Renal cortex interstitium (tissue), 15 donors: ENCODE measurements at places on chromosomes 2 and 18.
A peak's percentile ranks its signal among the peaks of the same experiment; 100 is the strongest.

DNA sequence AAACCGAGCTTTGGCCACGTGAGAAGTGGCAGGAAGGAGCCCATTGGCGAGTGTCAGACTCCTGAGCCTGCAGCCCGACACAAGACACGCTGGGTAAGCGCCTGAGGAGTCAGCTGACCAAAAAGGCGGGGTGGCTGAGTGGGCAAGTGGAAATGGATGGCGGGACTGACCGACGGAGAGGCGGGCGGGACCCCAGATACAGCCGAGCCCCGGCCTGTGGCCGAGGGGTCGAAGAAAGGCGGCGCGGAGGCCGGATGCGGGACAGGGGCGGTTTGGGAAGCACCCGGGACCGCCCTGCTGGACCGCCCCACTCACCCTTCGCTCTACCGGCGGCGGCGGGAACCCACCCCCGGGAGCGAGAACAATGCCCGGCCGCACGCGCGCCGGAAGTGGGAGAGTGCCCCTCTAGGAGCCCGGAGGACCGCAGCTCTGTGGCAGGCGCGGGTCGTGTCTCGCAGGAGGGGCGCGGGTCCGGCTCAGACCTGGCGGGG is 22.8 kb downstream of the ZSCAN30 start:
- DNase-seq: peak; percentile 72

DNA sequence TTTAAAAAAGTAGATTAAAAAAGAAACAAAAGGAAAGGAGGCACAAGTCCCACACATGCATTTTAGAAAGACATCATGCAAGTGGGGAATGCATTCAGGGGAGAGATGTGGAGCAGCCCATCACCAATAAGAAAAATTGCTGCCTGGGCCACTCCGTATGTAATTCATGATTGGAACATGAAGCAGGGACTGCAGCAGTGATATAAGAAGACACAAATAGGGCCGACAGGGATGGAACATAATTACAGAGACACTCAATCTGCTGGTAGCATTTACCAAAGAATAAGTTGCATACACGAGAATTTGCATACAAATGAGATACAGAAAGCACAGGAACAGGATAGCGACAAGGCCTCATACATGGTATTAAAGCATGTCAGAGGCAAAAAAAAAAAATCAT is 6.5 kb upstream of the AFF3 start:
- DNase-seq: no peak

DNA sequence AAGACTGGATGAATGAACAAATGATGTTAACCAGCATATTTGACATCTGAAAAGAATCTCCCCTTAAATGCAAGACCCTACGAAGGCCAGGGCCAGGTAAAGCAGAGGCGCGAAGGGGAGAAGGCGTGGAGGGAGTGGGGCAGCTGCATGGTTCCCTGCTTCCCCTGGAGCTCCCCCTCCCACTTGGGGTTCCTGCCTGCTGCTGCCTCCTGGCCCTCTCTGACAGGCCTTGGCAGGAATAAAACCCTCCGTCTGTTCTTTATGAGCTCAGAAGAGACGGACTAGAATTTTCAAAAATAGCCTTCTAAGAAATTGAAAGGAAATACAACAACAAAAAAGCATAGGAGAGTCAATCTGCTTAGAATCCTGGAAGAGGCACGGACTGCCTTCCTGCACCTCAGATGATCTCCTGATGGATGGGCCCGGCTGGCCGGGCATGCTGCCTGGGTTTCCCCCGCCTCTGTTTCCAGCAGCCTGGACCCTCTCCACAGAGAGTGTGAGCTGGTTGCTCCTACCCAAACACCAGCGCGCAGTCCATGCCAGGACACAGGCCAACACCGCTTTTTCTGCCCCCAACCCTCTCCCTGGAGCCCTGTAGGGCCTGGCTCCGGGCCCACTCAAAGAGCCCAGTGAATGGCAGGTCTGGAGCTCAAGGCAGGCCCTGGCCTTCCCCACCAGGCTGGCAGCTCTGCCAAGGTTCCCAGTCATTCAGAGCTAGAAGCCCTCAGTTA is 23.9 kb downstream of the CFAP65 start:
- DNase-seq: no peak

DNA sequence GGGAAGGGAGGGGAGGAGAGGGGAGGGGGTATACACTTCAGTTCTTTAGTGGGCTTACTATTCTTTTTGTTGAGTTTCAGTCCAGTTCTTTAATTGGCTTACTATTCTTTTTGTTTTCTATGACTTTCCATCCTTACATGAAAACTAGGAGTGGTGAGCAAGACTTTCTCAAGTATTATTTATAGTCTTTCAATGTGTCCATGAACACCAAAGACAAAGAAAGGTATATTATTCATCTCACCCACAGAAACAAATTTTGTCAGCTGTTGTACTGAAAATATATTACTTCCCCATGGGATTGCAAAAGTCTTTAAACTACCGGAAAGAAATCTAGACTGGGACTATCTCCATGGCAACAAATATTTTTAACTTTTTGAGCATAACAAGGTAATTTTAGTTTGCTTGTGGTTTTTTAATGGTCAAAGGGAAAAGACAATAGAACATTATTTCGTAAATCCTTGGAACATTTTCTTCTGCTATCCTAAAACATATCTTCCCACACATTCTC is 17.6 kb downstream of the ADAM17 start:
- no peak for DNase-seq

GRCh38 chr2:113137827-113138226 is 10.4 kb downstream of the IL1RN start:
- DNase-seq: no peak

DNA sequence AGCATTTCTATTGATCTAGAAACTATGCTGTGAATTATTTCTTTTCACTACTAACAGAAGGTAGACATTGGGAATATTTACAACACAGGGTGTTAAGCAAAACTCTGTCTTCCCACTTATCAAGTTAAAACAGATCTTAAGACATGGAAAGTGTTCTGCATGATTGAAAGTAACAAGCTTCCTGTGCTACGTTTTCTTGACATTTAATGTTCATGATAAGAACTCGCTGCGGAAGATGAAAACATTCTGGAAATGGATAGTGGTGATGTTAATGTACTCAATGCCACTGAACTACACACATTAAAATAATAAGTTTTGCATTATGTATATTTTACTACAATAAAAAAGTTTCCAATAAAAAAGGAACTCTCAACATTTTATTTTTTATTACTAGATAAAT is 74.4 kb upstream of the SCN7A start:
- DNase-seq: no peak

- DNase-seq: no peak
Measured at GRCh38 chr2:12658310-12658945, 58.3 kb upstream of the TRIB2 start.

DNA sequence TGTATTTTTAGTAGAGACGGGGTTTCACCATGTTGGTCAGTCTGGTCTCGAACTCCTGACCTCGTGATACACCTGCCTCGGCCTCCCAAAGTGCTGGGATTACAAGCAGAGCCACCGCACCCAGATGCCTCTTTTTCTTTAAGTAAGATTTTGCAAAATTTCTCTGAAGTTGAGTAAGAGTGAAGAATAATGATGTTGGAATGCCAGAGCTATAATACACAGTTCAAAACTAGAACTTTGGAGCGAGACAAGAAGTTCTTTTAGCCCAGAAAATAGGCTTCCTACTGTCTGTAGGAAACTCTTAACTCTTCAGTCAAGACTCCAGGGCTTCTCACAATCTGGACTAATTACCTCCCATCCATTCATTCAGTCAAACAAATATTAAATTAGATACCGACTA is 51.4 kb downstream of the MARCHF4 start:
- no peak for DNase-seq

DNA sequence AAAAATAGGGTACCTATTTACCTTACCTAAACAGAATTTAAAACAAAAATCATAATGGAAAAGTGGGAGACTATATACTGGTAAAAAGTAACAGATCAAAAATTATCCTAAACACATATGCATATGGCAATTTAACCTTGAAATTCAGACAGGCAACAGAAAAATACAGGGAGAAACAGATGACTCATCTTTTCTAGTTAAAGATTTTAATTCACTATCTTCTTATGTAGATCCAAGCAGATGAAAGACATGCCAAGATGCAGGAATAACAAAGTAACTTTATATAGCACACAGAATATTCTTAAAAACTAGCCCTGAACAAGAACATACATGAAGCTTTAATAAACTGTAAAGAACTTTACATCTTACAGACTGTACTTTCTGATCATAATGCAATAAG is 30.9 kb downstream of the PRPF40A start:
- no peak for DNase-seq
